ENCODE measurements at places on chromosomes 2 and 18.

DNA sequence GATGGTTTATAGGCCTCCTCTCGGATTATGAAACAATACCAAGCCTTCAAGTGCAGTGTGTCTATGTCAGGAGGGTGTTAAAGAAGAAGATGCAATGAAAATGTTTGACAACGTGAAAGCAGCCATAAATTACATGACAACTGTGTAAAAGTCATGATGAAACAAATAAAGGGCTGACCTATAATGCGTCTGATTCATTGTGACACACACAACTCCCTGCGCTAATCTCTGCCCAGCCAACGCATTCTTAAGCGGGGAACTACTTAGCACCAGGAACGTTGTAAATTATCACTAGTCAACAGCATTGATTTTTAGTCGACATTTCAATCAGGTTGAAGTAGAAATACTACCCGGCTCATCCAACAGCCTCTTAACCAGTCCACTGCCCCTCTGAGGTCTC, 26.8 kb downstream of the BCL11A start:
- no peak for DNase-seq

GRCh38 chr2:95328358-95329125, 31.4 kb downstream of the KCNIP3 start:
- no peak for DNase-seq

- no peak for DNase-seq
Measured at GRCh38 chr2:33381301-33381858, 95.1 kb upstream of the RASGRP3 start.

GRCh38 chr2:66729416-66730330, 294.7 kb downstream of the MEIS1 start:
- no peak for DNase-seq

DNA sequence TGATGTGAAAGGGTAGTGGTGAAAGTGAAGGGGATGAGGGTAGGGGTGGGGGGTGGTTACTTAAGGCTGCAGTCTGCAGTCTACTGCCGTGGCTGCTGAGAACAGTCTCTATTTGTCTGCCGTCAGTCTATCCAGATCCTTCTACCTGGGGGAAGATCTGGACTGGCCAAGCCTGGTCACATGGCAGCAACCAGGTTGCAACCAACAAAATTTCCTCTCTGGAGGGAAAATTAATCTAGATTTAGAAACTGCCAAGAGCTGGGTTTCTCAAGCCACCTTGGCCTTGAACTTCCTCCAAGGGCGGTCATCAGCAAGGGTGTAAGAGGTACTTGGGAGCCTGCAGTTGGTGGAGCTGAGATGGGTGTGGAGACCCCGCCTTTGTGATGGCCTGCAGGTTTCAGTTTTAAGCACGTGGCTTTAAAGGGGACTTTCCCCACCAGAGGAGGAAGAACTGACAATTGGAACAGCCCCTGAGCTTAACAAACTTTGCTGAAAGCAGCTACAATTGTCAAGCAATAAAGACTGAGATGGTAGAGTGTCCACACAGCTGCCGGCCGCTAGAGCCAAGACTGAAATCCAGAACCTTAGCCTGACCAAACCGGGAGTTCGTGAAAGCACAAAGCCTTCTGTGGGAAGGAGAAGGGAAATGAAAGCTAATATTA, 31.4 kb upstream of the KCMF1 start:
- DNase-seq, result peak; percentile 73

- DNase-seq, result no peak
Measured at GRCh38 chr18:76445275-76445674, 49.8 kb downstream of the ZNF516 start.

- no peak for DNase-seq
Measured at GRCh38 chr2:6791682-6792081, 74.0 kb downstream of the CMPK2 start.

All from GM13976 (cell line).